WTC11 (cell line): ENCODE measurements at places on chromosomes 2 and 18. TPM values are rescaled to one million over a fixed set of nuclear protein-coding genes. Genes with fewer than 3 reads are reported as not detected.

Gene PDCD1
- total RNA-seq = 0.25 to 0.52 TPM (median 0.30 TPM) in 3 replicates

- no peak for DNase-seq
Observed at GRCh38 chr2:71742953-71743601, 289.7 kb downstream of the DYSF start.

- no peak for DNase-seq
Observed at GRCh38 chr2:71129114-71129901, 721 bp downstream of the MCEE start.

GRCh38 chr2:5372141-5372540 lies 320.0 kb upstream of the SOX11 start:
- no peak for DNase-seq

Gene RASGRP3
- total RNA-seq = 0.11 to 0.23 TPM (median 0.14 TPM) in 3 replicates

Gene INO80C
- total RNA-seq = 42.3 to 49.4 TPM (median 45.6 TPM) in 3 replicates

Gene MYL1
- not detected in 3 replicates for total RNA-seq

Gene FSHR
- not detected in 3 replicates for total RNA-seq

Gene PIEZO2
- total RNA-seq = 10.7 to 16.9 TPM (median 15.1 TPM) in 3 replicates

Gene DSG3
- 0.04 TPM in 1 of 3 replicates, not detected in the others for total RNA-seq

DNA sequence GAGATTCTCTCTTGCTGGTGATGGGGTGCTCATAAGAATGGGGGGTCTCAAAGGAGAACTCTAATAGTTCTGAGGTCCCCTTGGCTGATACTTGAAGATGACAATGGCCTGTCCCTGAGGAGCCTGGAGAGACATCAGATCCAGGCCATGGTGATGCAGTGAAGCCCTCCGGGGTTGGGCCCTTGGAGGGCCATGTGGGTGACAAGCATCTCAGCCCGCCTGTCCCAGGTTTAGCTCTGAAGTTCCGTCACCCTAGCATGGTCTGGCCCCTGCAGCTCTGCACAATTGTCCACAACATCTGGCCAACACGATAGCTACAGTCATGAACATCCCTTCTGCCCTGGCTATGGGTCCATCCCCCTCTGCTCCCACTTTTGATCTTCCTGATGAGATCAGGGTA lies 202.8 kb upstream of the HS6ST1 start:
- no peak for DNase-seq

DNA sequence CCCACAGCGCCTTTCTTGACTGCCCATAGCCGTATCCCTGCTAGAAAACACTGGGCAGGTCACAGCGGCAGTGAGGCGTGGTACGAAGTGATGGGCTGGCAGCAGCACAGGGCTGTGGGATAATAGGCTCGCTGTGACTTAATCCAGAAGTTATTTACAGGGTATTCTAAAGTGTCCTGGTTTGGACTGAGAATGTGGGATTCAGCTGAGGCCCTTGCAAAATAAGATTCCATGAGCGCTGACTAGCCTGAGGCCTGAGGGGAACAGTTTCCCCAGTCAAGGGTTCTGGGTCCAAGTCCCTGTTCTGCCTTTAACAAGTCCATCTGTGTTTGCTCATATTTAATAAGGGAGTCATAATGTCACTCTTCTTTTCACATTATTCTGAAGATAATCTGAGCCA lies 34.6 kb downstream of the SETBP1 start:
- DNase-seq = no peak

DNA sequence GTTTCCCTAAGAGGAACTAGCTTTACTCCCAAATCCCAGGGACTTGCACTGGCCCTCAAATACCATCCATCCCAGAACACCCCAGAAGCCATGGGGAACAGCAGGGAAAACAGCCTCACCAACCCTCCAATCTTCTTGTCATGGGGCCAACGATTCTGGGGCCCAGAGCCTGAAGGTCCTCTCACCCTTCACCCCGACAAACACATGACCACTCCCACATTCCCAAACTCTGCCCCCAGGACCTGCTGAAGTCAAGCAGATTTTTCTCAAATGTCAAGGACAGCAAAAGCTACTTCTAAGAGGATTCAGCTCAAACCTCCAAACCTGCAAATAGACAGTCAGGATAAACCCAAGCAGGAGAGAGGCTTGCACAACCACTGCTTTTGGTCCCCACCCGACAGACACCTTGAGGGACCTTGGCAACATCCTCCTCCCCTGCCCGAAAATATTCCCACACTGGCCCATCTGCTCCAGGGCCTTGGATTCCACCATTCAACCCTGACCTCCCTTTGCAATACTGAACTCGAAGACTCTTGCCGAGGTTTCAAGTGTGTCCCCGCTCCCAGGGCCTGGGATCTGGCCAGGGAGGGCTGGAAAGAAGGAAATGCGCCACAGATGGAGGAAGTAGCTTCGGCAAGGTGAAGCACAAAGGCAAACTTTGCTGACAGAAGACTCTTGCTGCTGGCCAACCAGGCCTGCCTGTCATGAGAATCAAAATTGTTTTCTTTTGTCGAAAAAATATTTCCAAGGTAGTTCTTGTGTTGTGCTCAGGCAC lies 143.3 kb downstream of the ZFP36L2 start:
- DNase-seq = no peak

Gene PLEKHH2
- total RNA-seq = 5.8 to 7.1 TPM (median 7.0 TPM) in 3 replicates

Gene MC5R
- 0.14 to 0.27 TPM (median 0.15 TPM) in 3 replicates for total RNA-seq

GRCh38 chr2:121961761-121962160 lies 206.3 kb downstream of the TSN start:
- no peak for DNase-seq

GRCh38 chr18:74503137-74503536 lies 7.0 kb downstream of the CNDP2 start:
- DNase-seq = no peak
